ENCODE measurements at places on chromosomes 16 and 17.
A peak's percentile ranks its signal among the peaks of the same experiment; 100 is the strongest.

DNA sequence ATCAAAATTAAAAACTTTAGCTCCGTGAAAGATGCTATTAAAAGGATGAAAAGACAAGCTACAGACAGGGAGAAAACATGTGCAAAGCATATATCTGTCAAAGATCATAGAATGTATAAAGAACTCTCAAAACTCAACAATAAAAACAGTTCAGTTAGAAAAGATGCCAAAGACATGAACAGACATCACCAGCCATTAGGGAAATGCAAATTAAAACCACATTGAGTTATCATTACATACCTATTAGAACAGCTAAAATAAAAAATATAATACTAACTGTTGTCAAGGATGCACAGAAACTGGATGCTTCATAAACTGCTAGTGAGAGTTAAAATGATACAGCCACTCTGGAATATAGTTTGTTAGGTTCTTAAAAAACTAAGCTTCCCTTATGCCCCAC is 58.8 kb downstream of the NFATC3 start:
- DNase-seq, result no peak

GRCh38 chr16:89408315-89408714 is 82.0 kb downstream of the ANKRD11 start:
- DNase-seq, result no peak

- DNase-seq, result peak; percentile 52
Measured at GRCh38 chr17:62704381-62704971, 77.0 kb downstream of the MRC2 start.

- no peak for DNase-seq
Measured at GRCh38 chr16:10126686-10127085, 55.5 kb downstream of the GRIN2A start.

GRCh38 chr17:19262650-19263631 is 25.8 kb downstream of the EPN2 start:
- no peak for DNase-seq

GRCh38 chr17:38601539-38602351 is 4.0 kb downstream of the SRCIN1 start:
- no peak for DNase-seq

DNA sequence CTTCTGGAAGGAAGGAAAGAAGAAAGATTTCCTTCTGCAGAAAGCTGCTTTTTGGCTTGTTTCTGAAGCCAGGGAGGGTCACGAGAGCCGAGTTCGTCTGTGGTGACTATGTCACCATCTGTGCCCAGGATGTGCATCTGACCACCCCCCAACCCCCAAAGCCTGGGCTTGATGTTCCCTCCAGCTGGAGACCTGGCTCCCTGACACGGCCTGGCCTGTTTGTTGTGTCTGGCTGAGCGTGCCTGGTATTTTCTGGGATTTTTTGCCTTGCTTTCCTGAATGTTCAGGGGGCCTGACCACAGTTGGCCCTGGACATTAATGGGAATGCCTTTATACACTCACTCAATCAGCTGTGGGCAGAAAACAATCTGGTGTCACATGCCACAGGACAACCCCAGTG is 38.9 kb downstream of the LGALS9 start:
- DNase-seq, result no peak

- no peak for DNase-seq
Measured at GRCh38 chr16:82331974-82332750, 162.1 kb upstream of the MPHOSPH6 start.

GRCh38 chr16:75810342-75810741 is 84.1 kb upstream of the CPHXL start:
- DNase-seq, result no peak

GRCh38 chr17:7260651-7261378 is 1.5 kb downstream of the CLDN7 start:
- DNase-seq, result no peak

DNA sequence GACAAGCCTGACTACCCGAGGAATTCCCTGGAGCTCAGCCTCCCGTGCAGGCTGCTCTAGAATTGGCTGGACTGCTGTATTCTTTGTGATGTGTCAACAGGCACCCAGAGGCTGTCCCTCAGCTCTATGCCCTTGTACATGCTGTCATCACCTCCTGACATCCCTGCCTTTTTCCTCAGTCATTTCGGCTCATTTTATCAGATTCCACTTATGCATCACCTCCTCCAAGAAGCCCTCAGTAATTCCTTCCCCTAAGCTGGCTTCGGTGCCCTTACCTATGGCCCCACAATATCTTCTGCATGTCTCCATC is 126.4 kb downstream of the DYNLRB2 start:
- no peak for DNase-seq

DNA sequence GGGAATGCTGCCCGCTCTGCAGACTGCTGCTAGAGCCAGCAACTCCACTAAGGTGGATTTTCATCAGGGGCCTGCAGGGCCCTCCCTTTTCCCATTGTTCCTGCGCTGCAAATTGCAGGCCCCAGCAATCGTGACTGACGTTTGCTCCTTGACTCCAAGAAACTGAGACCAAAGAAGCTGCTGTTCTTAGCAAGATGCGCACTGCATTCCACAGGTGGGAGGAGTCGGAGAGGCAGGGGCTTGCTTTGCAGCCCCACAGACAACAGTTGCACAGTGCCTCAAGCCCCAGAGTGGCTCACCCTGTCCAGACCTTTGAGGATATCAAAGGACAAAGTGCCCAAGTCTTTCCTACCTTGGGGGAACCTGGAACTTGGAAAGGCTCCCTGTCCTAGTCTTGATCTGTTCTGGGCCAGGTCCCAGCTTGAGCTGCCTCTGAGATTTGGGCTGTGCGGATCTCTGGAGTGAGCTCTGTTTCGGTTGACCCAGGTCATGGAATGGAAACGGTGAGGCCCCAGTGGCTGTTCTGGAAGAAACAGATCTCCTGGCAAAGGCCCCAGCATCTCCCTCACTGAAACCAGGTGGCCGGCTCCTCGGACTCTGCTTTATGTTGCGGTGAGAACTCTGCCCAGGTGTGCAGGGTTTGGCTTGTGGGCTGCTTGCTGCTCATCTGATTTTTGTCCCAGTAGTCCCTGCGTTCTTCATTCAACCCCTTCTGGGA is 24.9 kb downstream of the PLCD3 start:
- no peak for DNase-seq

GRCh38 chr17:55405600-55405999 is 16.0 kb downstream of the MMD start:
- DNase-seq, result no peak

- DNase-seq, result no peak
Measured at GRCh38 chr16:85579191-85579590, 33.9 kb upstream of the GSE1 start.

- DNase-seq, result no peak
Measured at GRCh38 chr17:17511881-17512858, 16.0 kb upstream of the RASD1 start.

GRCh38 chr16:85017633-85018032 is 6.3 kb upstream of the ZDHHC7 start:
- no peak for DNase-seq

DNA sequence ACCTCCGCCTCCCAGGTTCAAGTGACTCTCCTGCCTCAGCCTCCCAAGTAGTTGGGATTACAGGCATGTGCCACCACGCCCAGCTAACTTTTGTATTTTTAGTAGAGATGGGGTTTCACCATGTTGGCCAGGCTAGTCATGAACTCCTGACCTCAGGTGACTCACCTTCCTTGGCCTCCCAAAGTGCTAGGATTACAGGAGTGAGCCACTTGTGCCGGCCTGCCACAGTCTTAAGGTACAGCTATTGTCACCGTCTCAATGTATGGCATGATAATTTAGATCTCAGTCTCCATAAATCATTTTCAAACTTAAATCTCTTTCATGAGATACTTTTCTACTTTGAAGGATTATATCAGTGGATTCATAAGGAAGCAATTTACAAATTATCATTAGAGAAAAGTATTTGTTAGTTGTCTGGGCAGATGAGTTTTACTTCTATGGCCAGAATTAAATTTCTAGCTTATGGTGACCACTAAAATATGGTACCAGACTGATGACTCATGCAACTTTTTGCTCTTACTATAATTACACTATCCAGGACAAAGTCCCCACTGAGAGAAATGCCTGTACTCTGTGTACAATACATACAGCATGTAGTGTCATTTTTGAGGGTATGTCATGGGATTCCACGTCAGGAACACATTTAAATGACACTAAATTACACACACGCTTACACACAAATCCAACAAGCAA is 1230.3 kb upstream of the GOT2 start:
- DNase-seq, result no peak

- DNase-seq, result no peak
Measured at GRCh38 chr17:16906680-16907079, 65.2 kb downstream of the TNFRSF13B start.

- DNase-seq, result no peak
Measured at GRCh38 chr17:48610282-48611211, at the start of gene HOXB7. HOXB7 (minus strand) TSS chr17:48611017; CDS start chr17:48610918, 99 bp downstream.

GRCh38 chr16:54015147-54015546 is 271.4 kb downstream of the IRX3 start:
- no peak for DNase-seq

GRCh38 chr17:15659236-15659635 is 24.9 kb downstream of the TRIM16 start:
- no peak for DNase-seq

DNA sequence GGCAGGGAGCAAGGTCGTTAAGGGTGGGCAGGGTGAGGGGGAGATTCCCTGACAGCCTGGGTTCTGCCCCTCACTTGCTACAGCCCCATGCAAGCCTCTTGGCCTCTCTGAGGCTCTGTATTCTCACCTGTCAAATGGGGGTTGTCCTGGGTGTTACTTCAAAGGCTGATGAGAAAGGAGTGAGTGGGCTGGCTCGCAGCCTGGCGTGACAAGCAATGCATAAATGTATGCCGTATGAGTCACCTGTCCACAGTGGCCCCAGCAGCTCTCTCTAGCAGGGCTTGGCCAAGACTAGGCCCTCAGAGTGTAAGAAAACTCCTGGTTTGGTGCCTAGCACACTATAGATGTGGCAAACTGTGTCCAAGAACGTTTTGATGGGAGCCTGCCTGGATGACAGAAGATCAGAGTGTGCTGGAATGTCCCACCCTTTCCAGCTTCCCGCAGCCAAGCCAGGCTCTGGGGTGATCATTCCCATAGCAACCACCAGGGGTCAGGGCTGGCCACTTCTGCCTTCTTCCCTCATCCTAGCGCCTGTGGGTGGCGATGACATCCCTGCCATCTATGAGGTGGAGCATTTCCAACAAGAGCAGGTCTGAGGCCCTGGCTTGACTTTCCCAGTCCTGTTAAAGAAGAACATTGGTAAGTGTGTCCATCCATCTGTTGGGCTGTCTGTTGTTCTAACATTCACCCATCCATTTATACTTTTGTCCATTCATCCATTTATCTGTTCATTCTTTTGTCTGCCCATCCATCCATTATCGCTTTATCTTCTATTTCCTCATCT is 37.2 kb upstream of the ADGRG1 start:
- DNase-seq, result peak; percentile 66

GRCh38 chr17:28950752-28951427 is 428 bp downstream of the PHF12 start:
- DNase-seq, result no peak

GRCh38 chr16:50991436-50991835 is 159.6 kb downstream of the SALL1 start:
- DNase-seq, result no peak

DNA sequence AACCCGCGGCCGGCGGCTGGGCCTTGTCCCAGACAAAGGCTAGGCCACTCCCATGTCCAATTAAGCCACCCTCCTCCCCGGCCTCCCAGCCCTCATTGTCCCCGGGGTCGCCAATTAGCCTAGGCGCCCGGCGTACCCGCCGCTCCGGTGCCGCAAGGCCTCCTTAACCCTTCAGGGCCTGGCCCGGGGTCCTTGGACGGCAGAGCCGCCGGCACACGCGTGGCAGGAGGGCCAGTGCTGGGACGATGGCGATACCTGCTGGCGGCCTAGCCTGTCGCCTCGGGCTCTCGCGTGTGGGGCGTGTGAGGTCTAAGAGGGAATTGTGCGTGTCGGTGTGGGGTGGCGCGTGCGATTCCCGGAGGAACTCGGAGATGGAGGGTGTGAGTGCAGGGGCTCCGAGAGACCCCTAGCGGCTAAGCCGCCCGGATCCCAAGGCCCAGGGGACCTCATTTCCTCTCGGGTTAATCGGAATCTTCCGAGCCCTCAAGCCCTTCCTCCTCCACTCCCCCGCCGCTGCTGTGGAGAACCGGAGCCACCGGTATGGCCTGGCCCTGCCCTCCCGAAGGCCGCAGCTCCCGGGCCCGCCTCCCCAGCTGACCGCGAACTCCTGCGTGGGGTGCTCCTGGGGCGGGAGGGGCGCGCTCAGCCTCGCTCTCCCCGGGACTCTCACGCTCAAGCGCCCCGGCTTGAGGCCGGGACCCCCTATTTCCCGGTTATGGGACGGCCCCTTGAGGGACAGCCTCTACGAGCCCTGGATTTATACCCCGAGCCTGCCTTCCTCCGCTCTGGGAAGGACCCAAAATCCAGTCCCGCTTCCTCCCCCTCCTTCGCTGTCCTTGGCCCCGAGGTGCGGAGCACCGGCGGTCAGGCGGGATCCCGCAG is 11.9 kb downstream of the TBX2 start:
- no peak for DNase-seq

- no peak for DNase-seq
Measured at GRCh38 chr17:28896491-28896883, 1.0 kb downstream of the FLOT2 start.

- DNase-seq, result no peak
Measured at GRCh38 chr17:75371339-75371738, 34.1 kb downstream of the GRB2 start.

- no peak for DNase-seq
Measured at GRCh38 chr16:11159282-11159681, 96.7 kb downstream of the SOCS1 start.

GRCh38 chr17:48575673-48576478 is 2.3 kb downstream of the HOXB4 start:
- DNase-seq, result no peak

- DNase-seq, result no peak
Measured at GRCh38 chr17:59810894-59811153, 81.9 kb downstream of the TUBD1 start.

GRCh38 chr17:2737693-2738092 is 11.8 kb downstream of the CCDC92B start:
- no peak for DNase-seq

GRCh38 chr17:39782980-39783379 is 45.2 kb downstream of the GRB7 start:
- DNase-seq, result no peak

DNA sequence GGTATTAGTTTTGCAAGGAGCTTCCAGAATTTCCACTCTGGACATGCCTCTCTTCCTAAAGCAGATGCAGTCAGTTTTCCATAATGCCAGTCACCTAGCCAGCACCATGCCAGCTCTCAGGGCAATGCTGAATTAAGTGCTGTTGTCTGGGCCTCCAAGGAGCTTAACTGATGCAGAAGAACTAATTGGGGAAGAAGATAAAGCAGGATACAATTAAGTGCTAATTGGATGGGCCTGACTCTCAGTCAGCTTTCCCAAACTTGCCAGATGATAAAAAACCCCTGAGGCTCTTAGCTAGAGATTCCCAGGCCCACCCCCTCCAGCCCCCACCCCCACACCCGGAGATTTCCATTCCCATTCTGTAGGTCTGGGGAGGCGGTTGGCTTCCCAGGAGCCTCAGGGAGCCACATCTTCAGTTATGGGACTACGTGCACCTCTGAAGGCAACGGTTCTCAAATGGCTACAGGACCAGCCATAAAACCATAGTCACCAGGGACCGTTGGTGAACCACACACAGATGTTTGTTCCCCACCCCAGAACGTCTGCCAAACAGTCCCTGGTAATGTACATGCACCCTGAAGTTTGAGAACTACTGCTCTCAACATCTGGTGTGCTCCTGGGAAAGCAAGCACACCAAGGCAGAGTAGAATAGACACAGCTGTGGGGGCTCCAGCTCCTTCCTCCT is 499.1 kb upstream of the CDH5 start:
- DNase-seq, result no peak

GRCh38 chr16:49664221-49665215 is 191.4 kb downstream of the ZNF423 start:
- no peak for DNase-seq

Data from substantia nigra (tissue), 51 donors.